CD14-positive monocyte (primary cell): ENCODE measurements at places on chromosomes 3 and 15. TPM values are rescaled to one million over a fixed set of nuclear protein-coding genes. Genes with fewer than 3 reads are reported as not detected.

CHL1 gene
- not detected in 2 replicates for polyA plus RNA-seq

CPN2 gene
- polyA plus RNA-seq: not detected in 2 replicates

PLA2G4D gene
- not detected in 2 replicates for polyA plus RNA-seq

CDHR4 gene
- polyA plus RNA-seq: not detected

ARPIN gene
- polyA plus RNA-seq: 14.0 TPM

AKAP13 gene
- 47.9 TPM for polyA plus RNA-seq

KLHL18 gene
- polyA plus RNA-seq: 42.7 and 43.4 TPM in 2 replicates

RSL24D1 gene
- 9.0 and 28.0 TPM in 2 replicates for polyA plus RNA-seq

CHRM5 gene
- polyA plus RNA-seq: not detected

CYP11A1 gene
- not detected for polyA plus RNA-seq
